Dorsolateral prefrontal cortex (tissue), 122 donors: ENCODE measurements at places on chromosomes 3 and 15.

GRCh38 chr15:41690636-41691035 lies 30.4 kb downstream of the MGA start:
- no peak for DNase-seq

GRCh38 chr3:66478960-66479359 lies 21.9 kb downstream of the LRIG1 start:
- no peak for DNase-seq

- DNase-seq = peak; percentile 33
Measured at GRCh38 chr3:13202744-13203397, 129.6 kb upstream of the IQSEC1 start.

DNA sequence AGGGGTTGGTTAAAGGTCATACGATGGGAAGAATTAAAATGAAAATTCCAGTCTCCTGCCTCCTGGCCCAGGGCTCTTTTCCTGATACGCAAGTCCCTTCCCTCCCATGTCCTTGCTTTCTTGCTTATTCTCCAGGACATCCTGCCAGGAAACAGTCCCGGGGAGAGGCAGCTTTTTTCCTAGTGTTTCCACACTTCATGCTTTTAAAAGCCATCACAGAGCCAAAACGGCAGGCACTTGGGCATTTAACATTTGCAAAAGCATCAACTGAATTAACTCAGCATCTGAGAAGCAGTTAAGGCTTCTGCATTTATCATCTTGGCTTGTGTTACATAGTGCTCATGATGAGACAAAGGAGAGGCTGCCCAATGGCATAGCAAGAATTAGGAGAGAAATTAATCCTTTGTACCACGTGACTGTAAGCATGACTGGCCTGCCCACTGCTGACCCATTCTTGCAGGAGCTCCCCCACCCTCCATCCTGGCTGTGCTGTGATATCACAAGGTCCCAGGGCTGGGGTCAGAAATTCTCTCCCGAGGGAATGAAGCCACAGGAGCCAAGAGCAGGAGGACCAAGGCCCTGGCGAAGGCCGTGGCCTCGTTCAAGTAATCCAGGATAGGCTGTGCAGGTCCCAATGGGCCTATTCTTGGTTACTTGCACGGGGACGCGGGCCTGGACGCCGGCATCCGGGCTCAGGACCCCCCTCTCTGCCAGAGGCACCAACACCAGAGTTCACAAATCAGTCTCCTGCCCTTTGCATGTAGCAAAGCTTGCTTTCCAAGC lies 21.6 kb upstream of the VILL start:
- peak; percentile 56 for DNase-seq

- no peak for DNase-seq
Measured at GRCh38 chr3:143070977-143071551, 48.5 kb upstream of the CHST2 start.

- no peak for DNase-seq
Measured at GRCh38 chr3:102124704-102125103, 275.4 kb downstream of the NFKBIZ start.

DNA sequence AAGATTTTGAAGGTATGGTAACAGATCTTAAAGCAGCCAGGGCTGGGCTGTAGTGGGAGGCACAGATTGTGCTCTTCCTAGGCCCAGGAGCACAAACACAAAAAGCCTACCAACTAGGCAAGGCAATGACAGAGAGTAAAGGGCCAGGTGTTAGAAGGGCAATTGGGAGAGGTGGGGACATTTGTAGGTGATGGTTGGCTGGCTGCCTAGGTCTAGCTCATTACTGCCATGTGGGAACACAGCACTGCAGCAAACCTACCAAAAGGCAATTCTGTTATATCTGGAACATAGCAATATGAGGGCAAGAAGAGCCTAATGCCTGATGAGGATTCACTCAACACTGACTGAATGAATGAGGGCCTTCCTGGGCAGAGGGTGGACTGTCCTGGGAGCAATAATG lies 30.4 kb downstream of the ARHGEF3 start:
- no peak for DNase-seq

- DNase-seq = peak; percentile 56
Measured at GRCh38 chr3:64187065-64187959, 38.0 kb downstream of the PRICKLE2 start.

- no peak for DNase-seq
Measured at GRCh38 chr3:53202331-53203015, 41.5 kb downstream of the PRKCD start.

GRCh38 chr3:43378066-43378935 lies 92.0 kb downstream of the SNRK start:
- DNase-seq = no peak

GRCh38 chr15:70321172-70321819 lies 223.6 kb upstream of the TLE3 start:
- no peak for DNase-seq

DNA sequence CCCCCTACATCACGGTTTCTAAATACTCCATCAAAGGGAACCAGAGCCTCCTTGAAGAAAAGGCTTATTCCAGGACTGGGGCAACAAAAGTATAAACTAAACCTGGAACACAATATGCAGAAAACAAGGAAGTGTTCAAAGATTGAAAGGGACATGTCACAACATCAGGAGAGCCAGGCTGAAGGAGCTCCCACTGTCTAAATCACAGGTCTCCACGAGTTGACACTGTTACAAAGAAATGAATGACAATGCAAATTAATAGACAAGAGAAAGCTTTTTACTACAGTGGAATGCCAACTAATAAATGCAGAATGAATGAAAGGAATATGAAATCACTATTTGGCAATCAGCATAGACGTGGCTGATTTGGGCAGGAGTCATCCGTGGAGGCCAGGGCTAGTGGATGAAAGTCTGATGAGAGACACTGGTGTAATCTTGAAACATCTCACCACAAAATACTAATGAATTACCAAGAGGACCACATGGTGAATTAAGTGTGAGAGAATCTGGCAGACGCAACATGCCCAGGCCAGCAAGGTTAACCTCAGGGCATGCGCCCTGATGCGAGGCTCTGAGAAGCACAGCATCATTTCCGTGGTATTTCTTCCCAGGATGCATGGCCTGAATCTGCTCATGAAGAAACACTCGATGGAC lies 123.8 kb upstream of the TJP1 start:
- DNase-seq = no peak

DNA sequence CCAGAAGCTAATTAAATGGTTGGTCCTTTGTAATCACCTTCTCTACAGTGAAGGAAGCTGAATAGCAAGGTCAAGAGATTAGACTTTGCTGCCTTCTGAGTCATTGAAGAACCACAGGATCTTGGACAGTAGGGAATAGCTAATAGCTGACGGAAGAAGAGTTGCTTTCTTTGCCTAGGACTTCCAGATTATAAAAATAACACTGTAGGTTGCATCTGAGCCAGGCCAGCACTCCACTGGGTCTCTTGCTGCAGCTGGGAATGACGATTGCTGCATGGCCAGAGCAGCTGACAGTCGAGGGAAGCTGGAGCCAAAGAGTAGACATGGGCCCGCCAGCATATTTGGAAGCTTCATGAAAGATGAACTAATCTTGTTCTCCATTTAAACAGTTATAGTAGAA lies 81.5 kb upstream of the KCNMB2 start:
- DNase-seq = no peak

- no peak for DNase-seq
Measured at GRCh38 chr3:61237858-61238257, 13.4 kb downstream of the FHIT start.

GRCh38 chr3:147200545-147200944 lies 205.8 kb downstream of the ZIC4 start:
- DNase-seq = no peak

DNA sequence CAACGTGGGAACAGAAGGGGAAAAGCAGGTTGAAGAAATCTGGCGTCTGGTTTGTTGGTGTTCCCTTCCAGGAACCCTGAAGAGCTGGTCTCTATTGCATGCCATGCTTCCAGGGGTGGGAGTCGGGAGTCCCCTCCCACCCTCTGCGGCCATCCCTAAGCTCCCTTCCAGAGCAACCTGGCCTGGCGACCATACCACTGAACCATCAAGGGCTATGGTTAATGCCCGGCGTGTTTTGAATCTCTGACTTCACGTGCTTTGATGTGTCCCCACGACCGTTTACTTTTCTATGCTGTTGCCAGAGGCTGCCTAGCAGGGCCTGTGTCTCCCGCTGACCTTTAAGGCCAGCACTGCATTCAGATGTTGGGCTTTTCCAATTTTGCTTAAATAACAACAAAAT lies 696 bp upstream of the SNRK start:
- DNase-seq = no peak

GRCh38 chr15:70530503-70530902 lies 232.9 kb downstream of the UACA start:
- no peak for DNase-seq

GRCh38 chr3:100045696-100046095 lies 68.6 kb downstream of the FILIP1L start:
- DNase-seq = no peak

- peak; percentile 74 for DNase-seq
Measured at GRCh38 chr3:171829841-171830517, 13.2 kb upstream of the TMEM212 start.

DNA sequence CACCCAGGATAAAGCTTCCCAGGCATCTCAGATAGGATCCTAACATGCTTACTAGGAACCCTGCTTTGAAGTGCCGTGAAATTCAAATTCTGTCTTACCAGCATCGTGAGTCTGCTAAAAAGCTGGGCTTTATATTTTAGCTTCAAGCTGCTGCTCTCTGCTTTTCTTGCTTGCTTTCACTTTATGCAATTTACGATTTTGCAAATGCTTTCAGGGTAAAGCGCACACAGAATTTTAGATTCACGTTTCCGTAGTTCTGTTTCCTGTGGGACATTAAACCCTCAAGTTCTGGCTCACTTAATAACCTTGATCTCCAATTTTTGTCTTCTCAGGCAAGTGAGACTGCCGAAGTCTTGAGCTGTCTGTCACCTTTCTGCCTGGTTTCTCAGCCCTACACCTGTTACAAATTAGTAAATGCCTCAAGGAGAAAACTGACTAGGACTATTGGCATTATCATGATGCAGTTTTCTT lies 170.5 kb upstream of the TGFBR2 start:
- no peak for DNase-seq

- DNase-seq = no peak
Measured at GRCh38 chr15:78810362-78811123, 721 bp downstream of the ADAMTS7 start.

GRCh38 chr3:173065543-173065981 lies 75.5 kb downstream of the SPATA16 start:
- DNase-seq = no peak

- no peak for DNase-seq
Measured at GRCh38 chr3:140467796-140468315, 210.0 kb upstream of the TRIM42 start.

- peak; percentile 88 for DNase-seq
Measured at GRCh38 chr15:75347222-75348033, 589 bp downstream of the NEIL1 start.

GRCh38 chr3:131807822-131808221 lies 227.0 kb downstream of the CPNE4 start:
- no peak for DNase-seq

- no peak for DNase-seq
Measured at GRCh38 chr3:21718943-21719591, 31.9 kb downstream of the ZNF385D start.

- no peak for DNase-seq
Measured at GRCh38 chr3:177934001-177934891, 602.0 kb upstream of the KCNMB2 start.

GRCh38 chr15:25179673-25180511 lies 225.1 kb downstream of the SNRPN start:
- peak; percentile 34 for DNase-seq

DNA sequence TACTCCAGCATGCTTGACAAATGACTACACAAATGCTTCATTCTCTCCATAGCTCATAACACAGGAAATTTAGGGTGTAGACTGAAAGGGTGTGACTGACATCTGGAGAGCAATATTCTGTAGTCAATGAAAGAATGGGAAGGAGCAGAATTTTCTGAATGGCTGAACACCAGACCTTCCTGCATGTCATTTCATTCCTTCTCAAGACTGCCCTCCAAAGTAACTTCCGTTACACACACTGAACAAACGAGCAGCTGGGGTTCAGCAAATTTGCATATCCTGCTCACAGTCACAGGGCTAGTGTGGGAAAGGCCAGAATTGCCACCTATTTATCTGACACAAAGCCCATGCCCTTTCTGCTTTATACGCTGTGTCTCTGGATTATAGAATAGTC lies 325.0 kb upstream of the CFAP20DC start:
- DNase-seq = no peak

DNA sequence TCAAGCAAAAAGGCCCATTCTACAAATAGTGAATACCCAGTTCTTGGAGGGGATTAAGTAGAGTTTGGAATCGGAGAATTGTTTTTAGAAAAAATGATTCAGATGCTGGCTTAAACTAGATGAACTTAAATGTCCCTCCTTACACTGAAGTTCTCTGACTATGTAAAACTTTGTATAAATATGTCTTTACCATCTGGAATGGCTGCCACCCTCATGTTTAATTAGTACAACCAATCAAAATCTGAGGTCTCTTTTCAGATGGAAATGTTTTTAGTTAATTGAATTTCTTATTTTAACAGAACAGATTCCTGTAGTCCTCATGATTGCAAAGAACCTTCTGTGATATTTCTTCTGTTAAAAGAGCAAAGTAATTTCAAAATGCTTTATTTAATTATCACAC lies 94.8 kb downstream of the CADM2 start:
- no peak for DNase-seq

DNA sequence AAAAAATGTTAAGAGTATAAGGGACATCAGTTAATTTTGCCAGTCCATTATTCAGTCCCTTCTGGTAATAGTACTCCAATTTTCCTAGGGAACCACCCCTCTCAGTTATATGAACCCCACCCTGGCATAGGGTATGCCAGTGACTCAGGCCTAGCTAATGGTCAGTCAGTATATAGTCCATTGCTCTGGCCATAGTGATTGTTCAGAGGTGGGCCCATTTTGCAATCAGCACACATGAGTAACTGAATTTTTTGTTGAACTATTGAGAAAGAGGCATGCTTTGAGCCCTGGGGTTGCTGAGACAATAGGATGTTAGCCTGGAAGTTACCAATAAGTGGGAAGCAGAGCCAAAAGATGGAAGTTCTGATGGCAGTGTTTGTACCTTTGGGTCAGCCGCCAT lies 4.1 kb downstream of the LRCH3 start:
- DNase-seq = no peak

DNA sequence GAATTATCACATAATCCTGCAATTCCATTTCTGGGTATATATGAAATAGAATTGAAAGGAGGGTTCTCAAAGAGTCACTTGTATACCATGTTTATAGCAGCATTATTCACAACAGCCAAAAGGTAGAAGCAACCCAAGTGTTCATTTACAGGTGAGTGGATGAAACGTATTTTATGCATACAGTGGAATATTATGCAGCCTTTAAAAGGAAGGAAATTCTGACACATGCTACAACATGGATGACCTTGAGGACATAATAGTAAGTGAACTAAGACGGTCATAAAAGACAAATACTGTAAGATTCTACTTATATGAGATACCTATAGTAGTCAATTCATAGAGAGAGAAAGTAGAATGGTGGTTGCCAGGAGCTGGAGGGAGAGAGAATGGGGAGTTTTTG lies 110.8 kb upstream of the LIPC start:
- no peak for DNase-seq
